GM20000 (cell line): ENCODE measurements at places on chromosomes 5 and 9.

DNA sequence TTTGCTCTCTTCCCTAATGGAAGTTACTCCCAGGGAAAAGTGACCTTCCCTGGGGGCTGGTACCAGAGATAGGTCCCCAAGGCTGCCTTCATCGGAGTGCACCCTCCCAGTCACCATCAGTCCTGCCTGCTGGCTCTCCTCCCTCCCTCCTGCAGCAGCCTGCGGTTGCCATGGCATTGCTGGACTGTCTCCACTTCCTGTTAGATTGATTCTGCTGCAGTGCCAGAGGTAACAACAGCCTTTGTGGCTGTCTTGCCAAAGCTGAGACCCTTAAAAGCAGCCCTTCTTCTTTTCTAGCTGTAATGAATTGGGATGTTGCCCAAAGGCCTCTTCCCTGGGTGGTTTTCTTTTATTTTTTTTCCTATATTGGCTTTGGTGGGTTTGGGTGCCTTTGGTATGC is 78.1 kb upstream of the PRLR start:
- no peak for DNase-seq

- DNase-seq = no peak
Observed at GRCh38 chr9:21656776-21657674, 145.4 kb upstream of the MTAP start.

DNA sequence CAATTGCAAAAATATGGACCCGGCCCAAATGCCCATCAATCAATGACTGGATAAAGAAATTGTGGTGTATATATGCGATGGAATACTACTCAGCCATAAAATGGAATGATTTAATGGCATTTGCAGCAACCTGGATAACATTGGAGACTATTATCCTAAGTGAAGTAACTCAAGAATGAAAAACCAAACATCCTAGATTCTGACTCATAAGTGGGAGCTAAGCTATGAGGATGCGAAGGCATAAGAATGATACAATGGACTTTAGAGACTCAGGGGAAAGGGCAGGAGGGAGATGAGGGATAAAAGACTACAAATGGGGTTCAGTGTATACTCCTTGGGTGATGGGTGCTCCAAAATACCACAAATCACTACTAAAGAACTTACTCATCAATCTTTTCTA is 247.6 kb upstream of the FBXL7 start:
- DNase-seq = no peak

- no peak for DNase-seq
Observed at GRCh38 chr5:24732184-24732583, 87.4 kb upstream of the CDH10 start.

GRCh38 chr5:81288021-81288433 is 13.4 kb upstream of the ZCCHC9 start:
- DNase-seq = no peak

DNA sequence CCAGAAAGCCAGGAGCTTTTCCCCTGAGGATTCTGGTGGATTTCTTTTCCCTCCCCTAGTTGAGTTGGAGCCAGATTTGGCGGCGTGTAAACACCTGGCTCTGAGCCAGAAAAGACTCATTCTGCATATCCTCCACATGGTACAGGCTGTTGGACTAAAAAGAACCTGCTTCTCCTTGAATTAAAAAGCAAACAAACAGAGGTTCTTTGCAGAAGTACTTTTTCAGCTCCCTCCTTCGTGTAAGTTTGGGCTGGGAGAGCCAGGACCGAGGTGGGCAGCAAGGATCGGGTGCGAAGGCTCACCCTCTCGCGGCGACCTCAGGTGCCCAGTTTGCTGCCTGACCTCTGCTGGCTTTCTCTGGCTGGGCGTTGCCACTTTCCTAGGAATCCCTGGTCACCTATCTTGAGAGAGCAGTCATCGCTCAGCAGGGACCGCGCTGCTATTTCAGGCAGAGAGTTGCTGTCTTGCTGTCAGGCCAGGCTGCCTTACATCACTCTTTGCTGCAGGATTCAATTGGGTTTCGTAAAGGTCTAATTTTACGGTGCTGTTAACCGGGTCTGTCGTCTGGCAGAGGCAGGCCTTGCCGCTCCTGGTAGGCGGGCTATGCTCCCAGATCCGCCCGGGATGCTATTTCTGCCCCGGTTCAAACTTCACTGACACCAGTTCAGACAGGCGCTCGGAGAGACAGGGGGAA is 3.2 kb downstream of the PAPPA start:
- no peak for DNase-seq

DNA sequence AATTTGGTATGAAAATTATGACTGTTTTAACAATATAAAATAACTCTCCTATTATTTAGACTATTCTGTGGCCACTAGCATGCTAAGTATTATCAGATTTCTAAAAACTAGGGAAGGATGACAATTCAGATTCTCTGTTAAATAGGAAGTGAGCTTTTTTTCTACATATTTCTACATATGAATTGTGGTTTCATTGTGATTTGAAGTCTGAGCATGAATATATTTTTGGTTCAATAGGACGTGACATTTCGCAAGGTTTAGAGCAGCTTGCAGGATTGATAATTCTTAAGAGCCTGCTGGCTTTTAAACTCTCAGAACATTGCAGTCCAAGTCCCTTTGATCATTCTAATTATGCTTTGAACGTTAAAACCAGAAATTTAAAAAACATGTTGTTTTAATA is 82.9 kb downstream of the ADGRV1 start:
- no peak for DNase-seq

GRCh38 chr5:59575648-59576445 is 317.7 kb downstream of the PDE4D start:
- DNase-seq = no peak

GRCh38 chr5:80346055-80346454 is 26.3 kb downstream of the SPZ1 start:
- peak; percentile 44 for DNase-seq
